ENCODE measurements at places on chromosomes 1 and 21.

DNA sequence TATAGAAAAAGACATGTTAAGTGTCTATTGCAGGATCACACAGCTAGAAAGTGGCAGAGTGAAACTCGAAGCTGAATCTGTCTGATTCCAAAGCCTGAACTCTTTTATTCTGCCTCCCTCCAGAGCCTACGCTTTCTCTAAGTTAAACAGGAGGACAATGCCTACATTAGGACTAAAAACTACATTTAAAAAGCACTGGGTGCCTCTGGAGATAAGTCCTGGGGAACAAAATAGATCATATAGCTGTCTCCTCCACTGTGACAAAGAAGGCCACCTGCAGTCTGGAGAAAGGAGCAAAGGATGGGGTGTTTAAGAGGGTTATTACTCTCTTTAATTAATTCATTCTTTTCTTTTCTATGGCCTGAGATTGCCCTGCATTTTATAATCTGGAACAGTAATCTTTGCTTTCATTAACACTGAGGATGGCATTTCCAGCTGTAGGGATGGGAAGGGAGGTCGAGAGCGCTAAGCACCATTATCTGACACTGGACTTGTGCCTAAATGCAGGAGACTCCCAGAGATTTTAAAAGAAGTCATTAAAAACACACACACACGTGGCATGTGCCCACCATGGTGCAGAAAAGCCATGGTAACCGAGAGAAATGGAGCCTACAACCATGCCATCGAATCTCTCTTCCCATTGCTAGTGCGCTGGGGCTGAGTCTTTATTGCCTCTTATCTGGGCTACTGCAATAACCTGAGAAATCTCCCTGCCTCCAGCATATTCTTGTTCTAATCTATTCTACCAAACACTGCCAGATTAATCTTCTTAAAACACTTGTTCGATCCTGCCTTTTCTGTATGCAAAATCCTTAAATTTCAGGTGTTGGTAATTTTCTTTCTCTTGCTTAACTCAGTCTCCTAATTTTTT lies 92.2 kb downstream of the PLXNA2 start:
- DNase-seq, result no peak

DNA sequence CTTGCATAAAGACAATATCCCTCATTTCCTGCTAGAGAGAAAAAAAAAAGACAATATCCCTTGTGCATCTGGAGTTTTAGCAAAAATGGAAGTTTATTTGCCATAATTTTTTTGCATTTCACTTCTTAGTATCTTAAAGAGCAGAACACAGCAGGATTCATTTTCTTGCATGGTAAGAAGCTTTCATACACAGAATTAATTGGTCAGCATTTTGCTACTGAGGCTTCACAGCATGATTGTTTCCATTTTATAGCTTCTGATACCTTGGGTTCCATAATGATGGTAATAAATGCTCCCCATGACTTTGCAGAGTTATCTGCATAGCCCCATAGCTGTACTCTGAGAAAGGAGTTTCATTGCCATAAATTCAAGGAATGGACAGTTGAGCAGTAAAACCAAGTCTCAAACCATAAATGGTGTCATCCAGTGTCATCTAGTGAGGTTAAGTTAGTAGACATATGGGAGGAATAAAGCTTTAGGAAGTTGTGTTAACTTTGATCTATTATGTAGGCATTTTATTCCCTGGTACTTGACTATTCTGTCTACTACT lies 88.8 kb upstream of the PLD5 start:
- DNase-seq, result no peak

DNA sequence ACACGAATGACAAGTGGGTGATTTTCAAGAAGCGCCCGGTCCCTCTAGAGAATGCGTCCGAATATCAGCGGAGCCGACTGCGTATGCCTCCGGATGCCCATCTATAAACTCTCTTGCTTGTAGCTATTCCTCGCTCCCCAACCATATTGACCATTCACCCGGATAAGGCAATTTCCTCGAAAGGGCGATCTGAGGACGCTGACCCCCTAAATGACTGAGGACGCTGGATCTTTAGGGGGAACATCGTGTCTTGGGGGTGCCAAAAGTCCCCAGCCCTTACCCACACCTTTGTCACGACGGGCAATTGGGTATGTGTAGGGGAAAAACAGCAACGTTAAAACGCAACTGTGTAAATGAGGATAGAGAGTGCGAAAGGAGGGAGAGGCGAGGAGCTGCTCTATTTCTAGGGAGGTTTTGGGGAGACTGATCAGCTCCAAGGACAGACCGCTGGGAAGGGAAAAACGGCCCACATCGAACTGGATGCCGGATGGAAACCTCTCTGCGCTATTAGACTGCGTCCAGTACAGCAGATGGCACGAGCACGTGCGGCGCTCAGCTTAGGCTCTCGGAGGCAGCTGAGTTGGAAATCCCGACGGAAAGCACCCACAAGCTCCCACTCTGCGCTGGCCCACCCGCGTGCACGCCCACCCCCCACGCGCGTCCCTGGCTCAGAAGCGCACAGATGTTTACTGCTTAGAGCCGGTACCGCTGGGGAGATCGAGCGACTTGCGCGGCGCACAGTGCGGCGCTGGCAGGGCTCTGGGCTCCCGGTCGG lies 2.9 kb upstream of the PRRX1 start:
- DNase-seq, result no peak

DNA sequence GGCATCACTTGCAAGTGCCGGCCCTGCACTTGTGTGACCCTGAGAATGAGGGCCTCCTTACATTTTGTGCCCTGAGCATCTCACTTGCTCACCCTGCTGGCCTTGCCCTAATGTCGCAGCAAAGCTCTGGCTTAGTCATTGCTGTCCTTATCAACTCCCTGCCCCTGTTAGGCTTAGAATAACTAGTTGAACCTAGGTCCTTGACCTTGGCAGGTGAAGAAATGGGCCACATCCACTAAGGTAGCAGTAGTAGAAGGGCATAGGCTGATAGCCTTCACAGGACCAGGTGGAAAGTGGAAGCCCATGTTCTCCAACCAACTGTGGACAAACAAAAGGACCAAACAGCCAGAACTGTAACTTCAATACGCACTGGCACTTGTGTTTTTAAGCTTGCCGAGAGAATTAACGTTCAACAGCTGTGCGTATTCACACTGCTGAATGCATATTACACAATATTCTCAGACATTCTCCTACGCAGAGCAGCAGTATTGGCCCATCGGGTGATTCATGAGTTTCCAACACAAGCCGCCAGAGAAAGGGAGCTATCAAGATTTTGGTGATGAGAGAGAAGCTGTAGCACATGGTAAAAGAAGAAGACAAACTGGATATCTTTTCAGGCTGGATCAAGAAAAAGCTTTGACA lies 27.7 kb upstream of the PTGFRN start:
- DNase-seq, result no peak

GRCh38 chr1:57450981-57451380 lies 27.1 kb upstream of the DAB1 start:
- no peak for DNase-seq

GRCh38 chr1:188782220-188782841 lies 1695.3 kb downstream of the BRINP3 start:
- DNase-seq, result no peak

- DNase-seq, result no peak
Measured at GRCh38 chr1:115299266-115299665, 38.8 kb downstream of the NGF start.

- DNase-seq, result no peak
Measured at GRCh38 chr1:226226601-226227000, 3.1 kb downstream of the MIXL1 start.

DNA sequence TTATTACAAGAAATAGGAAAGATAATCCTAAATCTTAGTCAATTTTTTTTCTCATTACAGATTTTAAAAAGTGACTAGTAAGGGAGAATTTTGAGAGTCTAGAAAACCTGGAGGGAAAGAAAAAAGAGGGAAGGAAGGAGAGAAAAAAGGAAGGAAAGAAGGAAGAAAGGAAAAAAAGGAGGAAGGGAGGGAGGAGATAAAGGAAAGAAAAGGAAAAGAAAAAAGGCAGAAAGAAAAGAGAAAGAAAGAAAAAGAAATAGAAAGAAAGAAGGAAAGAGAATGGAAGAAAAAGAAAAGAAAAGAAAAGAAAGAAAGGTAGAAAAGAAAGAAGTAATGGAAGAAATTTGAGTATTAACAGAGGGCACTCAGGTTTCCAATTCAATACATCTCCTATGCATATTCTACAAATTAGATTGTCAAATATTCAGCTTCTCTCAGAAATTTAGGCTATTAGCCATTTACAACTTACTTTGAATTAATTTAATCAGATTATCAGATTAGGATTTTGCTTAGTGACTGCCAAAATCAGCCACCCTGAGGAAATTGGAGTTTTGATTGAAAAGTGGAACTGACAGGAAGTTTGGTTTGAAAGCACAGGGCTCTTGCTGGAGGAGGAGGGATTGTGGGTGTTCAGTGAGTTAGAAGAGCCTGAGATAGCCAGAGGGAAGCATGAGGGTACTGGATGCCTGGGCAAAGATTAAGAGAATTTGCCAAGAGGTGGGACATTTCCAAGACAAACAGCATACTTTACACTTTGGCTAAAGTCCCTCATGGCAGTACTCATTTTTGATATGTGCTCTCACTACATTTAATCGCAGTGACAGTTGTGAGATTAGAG lies 677.8 kb downstream of the USP25 start:
- no peak for DNase-seq

- DNase-seq, result no peak
Measured at GRCh38 chr1:938088-938683, 14.5 kb downstream of the SAMD11 start.

DNA sequence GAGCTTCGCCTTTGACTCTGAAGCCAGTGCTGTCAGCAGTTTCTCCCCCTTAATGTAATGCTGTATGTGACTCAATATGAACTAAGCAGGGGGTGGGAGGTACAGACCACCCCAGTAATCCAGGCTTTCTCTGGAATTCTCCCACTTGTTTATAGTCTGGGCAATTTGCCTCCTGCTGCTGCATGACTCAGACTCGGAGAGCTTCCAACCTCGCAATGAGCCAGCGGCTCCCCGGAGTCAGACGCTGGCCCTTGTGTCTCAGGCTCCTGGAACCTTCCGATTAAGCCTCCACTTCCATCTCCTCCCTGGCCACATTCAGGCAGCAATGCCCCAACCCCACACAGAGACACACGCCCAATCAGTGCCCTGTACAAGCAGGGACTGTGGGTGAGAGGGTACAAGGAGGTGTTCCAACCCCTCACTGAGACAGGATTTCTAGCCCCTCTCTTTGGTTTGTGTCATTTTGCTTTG lies 471.7 kb upstream of the VAMP3 start:
- DNase-seq, result no peak

GRCh38 chr1:175885326-175885725 lies 141.9 kb upstream of the TNR start:
- DNase-seq, result no peak

DNA sequence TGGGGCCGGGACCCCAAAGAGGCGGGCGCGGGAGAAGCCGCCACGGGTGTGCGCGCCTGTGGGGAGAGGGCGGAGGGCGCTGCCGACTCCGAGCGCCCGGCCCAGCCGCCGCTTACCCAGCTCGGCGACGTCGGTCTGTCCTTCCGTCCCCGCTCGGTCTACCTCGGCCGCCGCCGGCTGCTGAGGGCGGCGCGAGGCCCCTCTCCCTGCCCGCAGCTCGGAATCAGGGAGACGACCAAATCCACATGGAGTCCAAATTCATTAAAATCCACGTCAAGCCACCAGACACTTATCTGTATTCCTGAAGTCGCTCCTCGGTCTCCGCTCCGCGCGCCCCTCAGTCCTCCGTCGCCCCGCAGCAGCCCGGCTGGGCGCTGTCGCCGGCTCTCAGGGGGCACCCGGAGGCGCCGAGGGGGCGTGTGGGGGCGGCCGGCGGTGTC lies 637 bp downstream of the PLXNA2 start:
- no peak for DNase-seq

DNA sequence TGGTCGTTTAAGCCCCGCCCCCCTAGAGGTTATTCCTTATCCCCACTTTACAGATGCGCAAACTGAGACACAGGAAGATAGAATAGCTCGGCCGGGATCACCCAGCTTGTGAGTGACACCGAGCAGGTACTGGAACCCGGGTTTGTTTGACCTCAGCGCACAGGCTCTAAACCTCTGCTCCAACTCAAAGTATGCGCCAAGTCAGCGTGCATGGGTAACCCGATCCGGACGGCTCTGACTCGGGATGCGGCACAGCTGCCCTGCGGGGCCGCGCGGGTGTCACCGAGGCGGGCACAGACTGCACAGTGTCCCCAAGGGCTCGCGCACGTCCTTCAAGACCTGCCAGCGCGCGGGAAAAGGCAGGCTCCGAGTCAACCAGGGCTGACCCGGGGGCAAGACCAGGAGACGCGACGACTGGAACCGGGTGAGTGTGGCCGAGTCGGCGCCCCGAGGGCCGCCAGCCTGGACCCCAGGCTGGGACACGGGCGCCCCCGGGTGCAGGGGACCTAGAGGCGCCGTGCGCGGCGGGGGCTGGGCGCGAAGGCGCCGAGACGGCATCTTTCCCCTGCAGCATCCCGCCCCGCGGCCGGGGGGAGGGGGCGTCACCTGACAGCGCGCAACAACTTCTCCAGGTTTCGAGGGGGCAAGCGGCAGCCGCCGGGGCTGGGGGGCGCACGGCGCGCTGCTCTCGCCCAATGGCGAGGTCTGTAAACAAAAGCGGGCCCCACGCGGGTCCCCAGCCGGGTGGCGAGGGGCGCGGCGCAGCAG lies 101.9 kb upstream of the SOD1 start:
- DNase-seq, result no peak

DNA sequence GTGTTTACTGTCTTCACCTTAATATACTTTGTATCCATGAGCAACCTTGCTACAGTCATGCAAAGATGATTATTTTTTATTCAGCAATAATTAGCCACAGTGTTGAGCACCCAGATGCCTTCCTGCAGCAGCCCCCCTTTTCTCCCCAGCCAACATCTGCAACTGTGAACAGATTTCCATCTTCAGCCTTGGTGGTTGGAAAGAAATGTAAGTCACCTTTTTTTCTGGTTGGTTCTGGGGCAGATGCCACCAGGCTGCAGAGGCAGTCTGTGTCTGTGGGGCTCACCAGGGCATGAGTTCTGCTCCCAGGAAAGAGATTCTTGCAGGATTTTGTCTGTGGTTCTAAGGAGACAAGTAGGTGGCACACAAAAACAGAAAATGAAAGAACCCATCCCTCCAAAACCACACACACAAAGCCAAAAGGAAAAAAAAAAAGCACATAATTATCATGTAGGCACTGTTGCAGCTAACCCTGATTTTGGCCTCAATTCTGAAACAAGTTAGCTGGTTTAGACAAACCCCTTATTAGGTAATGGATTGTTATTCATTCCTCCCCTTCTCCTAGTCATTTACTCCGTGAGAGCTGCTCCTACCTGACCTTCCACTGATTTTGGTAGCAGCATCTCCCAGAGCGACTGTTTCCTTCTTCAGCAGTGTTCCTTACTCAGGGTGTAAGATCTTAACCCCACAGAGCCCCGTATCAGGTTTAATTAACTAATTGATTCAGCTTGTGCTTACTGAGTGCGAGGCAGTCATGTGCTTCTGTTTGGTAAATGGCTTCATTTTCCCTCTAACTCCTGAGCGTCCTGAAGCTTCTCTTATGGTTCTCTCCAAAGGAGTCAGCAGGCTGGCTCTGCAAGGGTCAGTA lies 36.5 kb downstream of the GALNT2 start:
- no peak for DNase-seq

All from effector memory CD8-positive, alpha-beta T cell (primary cell).